ENCODE measurements at places on chromosomes 3 and 15. TPM values are rescaled to one million over a fixed set of nuclear protein-coding genes. Genes with fewer than 3 reads are reported as not detected.

TRPM1 gene
- total RNA-seq, result not detected

- no peak for DNase-seq
These were observed 20.0 kb upstream of the ZNF148 start for GRCh38 chr3:125395091-125395490.

DNA sequence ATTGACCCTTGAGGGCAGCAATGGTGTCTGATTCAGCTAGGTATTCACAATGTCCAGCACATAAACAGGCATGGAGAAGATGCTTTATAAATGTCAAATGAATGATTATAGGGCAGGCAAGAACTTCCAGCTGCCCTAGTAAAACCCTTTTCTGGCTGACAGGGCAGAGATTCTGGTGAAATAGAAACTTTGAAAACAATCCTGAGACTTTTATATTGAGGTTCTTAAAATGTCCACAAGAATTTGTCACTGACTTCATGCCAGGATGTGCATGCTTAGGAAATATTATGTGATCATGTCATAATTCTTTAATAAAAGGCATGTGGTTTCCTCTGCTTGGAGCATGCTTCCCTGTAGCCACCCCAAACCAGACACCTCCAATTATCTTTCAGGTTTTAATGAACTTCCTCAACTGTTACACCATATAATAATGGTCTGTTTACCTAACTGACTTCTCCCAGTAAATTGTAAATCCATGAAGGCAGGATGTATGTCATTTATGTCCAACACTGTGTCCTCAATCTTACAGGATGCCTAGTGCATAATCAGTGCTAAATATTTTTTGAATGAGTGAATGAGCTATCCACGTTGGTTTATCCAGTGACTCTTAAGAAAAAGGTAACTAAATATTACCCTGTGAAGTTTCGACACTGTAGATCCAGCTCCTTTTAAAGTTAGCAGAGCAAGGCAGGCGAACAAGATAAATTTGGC lies 43.4 kb upstream of the CLRN1 start:
- DNase-seq, result no peak

DNA sequence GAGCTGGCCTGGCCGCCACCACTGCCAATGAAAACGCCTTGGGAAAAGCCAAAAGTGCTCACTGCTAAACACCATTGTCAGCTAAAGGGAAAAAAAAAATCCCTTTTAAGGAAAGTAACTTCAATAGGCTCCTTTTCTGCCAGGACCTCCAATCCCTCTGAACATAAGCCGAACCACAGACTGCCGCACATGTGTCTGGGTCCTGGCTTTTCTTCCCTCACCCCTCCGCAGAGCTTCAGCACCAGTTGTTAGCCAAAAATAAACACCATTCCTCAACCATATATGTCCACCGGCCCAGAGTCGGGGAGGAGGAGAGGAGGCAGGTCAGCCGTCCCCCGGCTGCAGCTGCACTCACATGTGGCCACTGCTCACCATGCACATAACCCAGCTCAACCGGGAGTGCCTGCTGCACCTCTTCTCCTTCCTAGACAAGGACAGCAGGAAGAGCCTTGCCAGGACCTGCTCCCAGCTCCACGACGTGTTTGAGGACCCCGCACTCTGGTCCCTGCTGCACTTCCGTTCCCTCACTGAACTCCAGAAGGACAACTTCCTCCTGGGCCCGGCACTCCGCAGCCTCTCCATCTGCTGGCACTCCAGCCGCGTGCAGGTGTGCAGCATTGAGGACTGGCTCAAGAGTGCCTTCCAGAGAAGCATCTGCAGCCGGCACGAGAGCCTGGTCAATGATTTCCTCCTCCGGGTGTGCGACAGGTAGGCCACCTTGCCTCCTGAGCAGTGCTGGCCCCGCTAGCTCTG lies at the start of gene FBXL22:
FBXL22 (plus strand) TSS at position 350 of the 753 bp plus-strand sequence; CDS start at position 356, 6 bp downstream.
- DNase-seq, result peak; percentile 66

- DNase-seq, result no peak
These were observed 91.8 kb downstream of the LARS2 start for GRCh38 chr3:45480218-45480617.

DNA sequence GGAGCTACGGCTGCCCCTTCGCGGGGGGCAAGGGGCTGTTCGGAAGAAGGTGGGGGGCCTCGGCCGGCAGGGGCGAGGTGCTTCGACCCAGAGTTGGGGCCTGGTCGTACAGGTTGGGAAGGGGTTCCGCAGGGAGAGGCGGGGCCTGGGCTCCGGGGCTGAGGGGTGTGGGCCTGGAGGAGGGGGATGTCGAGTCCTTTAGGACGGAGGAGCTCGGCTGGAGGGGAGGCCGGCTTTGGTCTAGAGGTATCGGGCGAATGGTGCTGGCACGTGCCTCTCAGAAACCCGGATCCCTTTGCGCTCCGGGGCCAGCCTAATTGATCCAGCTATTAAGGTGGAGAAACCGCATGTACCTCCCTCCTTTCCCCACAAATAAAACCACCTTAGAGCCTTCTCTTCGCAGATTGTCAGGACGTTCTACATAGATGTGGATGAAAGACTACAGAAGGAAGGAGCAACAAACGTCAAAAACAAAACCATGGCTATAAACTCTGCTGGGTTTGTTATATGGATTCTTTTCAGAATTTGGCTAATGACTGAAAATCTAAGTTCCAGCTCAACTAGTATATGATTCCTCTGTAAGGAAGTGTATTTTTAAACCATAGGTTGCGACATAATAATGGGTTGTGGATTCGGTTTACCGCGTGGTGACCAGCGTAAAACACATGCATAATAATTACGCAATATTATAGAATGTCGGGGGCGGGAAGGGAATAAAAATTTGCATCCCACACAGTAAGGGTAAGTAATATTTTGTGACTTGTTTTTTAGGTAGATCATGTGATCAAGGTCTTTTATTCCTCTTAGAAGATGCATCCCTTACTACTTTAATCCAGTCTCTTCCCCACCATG lies 644 bp upstream of the NGLY1 start:
- DNase-seq, result peak; percentile 78

DNA sequence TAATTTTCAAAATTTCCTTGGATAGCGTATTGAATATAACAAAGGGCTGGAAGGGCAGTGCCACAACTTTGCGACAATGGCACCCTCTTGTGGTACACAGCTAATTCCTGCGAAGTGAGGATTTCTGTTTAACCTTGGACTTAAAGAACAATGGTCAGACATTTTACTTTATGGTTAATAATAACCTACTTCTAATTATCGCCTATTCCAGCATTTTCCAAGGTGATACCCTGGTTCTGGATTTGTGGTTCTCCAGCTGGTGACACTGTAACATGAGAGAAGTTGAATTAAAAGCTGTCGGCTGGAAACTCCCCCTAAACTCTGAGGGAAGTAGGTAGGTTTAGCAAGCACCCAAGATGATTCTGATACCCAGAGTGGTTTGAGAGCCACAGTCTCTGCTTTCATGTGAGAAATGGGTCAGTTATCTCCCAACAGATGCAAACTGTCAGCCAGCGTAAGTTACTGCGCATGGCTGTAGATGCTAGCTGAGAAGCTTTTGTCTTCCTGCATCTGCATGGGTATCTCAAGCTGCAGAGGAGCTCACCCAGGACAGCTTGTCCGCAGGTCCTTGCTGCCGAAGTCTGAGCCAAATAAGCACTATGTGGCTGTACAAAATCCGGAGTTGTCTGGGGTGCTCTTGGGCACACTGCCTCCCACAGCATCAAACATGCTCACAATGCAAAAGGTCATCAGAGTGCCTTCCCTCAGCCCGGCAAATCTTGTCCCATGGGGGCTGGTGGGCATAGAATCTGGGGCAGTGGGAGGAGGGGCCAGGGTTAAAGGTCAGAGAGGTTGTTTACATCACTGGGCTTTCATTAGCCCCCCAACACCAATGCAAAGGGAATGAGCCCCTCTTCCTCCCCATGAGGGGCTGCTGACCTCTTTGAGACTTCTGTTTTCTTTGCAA lies 6.6 kb upstream of the CHSY1 start:
- peak; percentile 62 for DNase-seq

DNA sequence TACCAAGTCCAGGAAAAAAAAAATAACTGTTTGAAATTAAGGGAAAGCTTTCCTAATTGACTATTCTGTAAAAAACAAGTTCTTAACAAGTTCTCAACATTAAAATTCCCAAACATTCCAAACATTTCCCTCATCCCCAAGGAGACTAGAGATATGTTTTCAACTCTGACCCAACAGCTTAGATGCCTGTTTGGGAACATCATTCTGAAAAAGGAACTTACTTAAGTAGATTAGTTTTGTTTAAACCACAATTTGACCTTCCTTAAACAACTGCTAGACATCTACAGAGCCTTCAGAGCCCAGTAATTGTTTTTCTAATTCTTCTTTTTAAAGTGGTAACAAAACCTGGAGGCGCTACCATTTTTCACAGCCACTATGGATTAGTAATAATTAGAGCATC lies 12.8 kb downstream of the UBR1 start:
- no peak for DNase-seq

All from Right ventricle myocardium superior (tissue), 1 donor.